ENCODE measurements at places on chromosomes 13 and 19.

DNA sequence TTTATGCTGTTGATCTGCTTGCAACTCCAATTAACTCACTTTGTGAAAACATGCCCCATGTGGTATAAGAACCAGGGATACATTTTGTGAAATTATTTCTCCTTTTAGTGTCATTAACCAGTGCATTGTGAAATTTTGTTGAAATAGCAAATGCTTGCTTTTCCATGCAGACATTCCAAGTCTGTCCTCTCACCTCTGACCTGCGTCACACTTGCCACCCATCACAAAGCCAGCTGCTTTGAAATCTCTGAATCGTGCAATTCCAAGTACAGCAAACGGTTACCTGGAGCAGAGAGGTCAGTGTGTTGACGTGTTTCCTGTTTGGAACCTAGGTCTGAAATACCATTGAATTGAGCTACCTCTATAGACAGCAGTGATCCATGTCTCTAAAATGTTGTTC is 4.9 kb upstream of the SLC25A15 start:
- DNase-seq: no peak

GRCh38 chr13:28408235-28408848 is 86.6 kb downstream of the FLT1 start:
- DNase-seq: peak; percentile 97

- peak; percentile 88 for DNase-seq
These were observed 34.5 kb upstream of the MRI1 start for GRCh38 chr19:13729859-13730258.

DNA sequence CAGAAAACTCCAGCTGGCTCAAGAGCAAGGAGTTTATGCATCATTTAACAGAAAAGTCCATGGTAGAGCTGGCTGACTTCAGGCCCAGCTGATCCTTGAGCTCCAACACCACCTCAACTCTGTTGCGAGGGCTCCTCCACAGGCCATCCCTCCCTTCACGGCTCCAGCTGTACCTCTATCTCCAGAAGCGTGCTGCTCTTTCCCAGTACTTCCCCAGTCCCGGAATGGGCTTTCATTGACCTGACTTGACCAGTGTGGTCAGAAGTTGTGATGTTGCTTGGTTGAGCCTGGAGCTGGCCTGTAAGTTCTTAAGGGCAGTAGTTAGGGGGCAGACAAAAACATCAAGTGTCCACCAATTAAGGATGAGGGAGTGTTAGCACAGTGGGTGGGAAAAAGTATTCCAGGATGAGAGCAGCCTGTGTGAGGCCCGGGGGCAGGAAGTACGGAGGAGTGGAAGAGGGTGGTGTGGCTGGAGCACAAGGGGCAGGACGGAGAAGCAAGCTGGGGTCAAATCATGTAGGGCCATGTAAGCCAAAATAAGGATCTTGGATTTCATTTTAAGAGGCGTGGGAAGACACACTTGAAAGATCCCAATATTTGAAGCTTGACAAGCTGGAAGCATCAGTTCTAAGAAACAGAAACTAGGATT is 24.0 kb downstream of the SKA3 start:
- DNase-seq: no peak

DNA sequence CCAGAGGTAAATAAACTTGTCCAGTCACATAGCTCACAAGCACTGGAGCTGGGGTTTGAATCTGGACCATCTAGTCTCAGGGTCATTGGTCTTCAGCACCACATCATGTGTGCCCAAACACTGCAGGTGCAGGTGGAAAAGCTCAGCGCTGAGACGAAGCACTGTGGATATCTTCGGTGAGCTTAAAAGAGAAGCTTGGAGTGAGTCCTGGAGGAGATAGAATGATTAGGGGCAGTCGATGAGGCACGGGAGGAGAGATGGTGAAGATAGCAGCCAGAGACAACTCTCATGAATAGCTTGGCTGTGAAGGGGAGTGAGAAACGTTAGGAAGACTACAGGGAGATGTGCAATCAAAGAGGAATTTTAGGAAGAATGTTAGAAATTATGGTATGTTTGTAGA is 389.3 kb downstream of the FGF9 start:
- no peak for DNase-seq

DNA sequence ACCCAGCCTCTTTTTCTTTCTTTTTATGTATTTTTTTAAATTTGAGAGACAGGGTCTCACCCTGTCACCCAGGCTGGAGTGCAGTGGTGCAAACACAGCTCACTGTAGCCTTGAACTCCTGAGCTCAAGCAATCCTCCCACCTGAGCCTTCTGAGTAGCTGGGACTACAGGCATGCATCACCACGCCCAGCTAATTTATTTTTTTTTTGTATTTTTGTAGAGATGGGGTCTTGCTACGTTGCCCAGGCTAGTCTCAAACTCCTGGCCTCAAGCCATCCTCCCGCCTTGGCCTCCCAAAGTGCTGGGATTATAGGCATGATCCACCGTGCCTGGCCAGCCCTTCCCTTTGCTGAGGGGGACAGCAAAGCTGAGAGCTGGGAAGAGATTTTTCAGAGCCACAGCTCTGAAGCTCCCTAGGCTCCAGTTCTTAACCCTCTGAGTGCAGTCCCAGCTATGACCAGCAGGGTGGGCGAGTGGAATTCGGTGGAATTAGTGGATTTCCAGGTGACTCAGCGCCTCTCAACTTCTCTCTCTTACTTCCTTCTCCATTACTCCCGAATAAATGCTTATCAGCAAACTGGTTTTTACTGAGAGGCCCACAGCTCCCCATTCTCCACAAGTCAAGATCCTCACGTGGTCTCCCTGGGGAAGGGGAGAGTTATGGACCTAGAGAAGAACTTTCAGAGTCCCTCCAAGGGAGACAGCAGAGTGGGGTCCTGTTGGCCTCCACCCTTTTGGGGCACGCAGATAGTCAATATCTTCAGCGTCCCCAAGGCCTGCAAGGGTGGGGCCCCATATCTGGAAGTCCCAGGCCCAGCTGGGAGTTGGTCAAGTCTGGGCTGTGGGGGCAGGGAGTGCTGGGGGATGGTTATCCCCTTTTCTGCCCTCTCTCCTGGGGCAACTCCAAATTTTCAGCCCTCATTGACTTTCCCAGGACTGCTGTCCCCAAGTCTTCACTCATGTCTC is 1.2 kb downstream of the BLVRB start:
- DNase-seq: peak; percentile 96

- no peak for DNase-seq
These were observed 52.8 kb downstream of the COL4A2 start for GRCh38 chr13:110359840-110360301.

All from hematopoietic multipotent progenitor cell treated with erythropoietin and hydrocortisone succinate and interleukin-3 and kit ligand, for 4 days (in vitro differentiated cells).